ENCODE measurements at places on chromosomes 5 and 9.

DNA sequence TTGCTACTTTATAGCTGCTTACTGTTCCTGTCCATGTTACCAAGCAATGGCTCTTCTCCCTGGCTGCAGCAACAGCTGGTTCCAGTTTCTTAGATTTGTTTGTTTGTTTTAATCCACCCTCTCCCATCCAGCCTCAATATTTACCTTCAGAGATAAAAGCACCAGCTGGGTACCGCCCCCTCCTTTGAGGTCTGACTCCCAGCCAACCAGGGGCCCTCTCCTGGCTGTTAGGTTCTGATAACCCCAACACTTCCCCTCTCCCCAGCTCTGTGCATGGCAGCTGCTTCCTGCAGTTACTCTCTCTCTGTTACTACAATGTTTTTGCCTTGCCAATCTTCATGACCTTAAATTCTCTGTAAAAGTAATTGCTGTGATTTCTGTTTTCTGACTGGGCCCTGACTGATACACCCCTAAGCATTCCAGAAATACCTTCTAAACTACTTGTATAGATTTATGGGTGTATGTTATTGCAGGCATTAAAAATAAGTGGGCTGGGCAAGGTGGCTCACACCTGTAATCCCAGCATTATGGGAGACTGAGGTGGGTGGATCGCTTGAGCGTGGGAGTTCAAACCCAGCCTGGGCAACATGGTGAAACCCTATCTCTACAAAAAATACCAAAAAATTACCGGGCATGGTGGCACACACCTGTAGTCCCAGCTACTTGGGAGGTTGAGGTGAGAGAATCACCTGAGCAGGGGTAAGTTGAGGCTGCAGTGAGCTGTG, 2.6 kb upstream of the GCNT1 start:
- peak; percentile 74 for DNase-seq

DNA sequence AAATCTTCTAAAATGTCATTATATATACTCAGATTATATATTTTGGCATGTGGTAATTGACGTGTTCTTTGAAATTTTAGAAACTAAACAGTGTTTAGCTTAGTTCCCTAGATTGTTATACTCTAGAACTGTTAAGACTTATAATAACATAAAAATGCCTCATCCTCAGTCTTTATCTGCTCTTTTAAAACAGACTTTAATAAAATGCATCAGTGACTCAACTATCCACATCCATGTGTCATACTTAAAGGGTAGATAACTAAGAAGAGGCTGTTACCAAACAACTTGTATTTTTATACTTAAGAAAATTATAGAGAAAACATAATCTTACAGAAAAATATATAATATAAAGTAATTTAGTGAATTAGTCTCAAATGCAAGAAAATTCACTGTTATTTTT, 15.2 kb downstream of the NFIL3 start:
- no peak for DNase-seq

- DNase-seq: no peak
Observed at GRCh38 chr5:160289356-160289651, 23.1 kb downstream of the CCNJL start.

DNA sequence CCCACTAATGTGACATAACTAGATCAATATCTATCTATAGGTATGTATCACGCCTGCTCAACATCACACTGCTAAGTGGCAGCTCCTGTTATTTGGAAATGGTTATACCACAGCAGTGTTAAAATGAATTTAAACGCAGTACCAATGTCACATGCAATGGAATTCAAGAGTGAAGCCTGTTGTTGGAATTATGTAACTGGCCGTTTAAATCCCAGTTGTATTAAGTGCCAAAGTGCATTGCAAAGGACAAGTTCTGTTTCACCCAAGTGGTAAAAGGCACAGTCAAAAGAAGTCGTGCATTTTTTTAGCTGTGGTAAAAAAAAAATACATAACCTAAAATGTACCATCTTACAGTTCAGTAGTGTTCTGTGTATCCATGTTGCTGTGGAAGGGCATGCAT, 4.3 kb downstream of the NTRK2 start:
- DNase-seq: no peak

GRCh38 chr5:37248421-37248969, 681 bp downstream of the CPLANE1 start:
- DNase-seq: no peak

GRCh38 chr9:136392538-136393449, 7.2 kb downstream of the SNAPC4 start:
- no peak for DNase-seq

- DNase-seq: no peak
Observed at GRCh38 chr9:30015073-30015472, 2369.4 kb upstream of the ACO1 start.

DNA sequence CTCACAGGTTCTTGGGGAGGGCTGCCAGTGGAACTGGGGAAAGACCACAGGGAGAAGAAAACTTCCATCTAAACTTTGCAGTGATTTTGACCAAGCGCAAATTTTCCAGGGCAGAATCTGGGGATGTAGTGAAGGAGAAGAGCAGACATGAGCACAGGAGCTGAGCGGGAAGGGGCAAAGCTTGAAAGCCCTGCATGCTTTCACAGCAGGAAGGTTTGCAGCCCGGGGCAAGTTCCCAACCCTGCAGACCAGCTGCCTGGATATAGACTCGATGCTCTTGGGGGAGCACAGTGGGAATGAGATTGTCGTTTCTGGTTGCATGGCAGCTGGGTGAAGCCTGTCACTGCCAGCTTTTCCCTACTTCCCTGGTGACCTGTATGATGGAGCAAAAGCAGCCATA, 276.8 kb upstream of the RORB start:
- no peak for DNase-seq

DNA sequence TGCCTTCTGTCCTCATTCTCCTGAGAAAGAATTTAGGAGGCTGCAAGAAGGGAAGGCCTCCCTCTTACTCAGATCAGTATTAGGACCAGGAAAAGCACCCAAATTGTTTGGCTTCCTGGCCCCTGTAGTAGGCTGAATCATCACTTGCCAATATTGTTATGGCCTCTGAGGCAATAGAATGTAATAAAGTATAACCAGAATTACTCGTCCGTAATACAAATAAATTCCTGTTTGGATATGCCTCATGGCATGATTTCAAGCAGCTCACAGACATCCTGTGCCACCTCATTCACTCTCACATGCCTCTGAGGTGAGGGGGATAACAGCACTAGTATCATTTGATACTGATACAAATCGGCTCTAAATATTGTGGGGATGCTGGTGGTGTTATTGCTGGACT, 427.3 kb downstream of the ISL1 start:
- DNase-seq: no peak

- no peak for DNase-seq
Observed at GRCh38 chr9:99962680-99963261, 56.3 kb downstream of the STX17 start.

GRCh38 chr5:132895719-132896305, 22.3 kb downstream of the LEAP2 start:
- DNase-seq: no peak

DNA sequence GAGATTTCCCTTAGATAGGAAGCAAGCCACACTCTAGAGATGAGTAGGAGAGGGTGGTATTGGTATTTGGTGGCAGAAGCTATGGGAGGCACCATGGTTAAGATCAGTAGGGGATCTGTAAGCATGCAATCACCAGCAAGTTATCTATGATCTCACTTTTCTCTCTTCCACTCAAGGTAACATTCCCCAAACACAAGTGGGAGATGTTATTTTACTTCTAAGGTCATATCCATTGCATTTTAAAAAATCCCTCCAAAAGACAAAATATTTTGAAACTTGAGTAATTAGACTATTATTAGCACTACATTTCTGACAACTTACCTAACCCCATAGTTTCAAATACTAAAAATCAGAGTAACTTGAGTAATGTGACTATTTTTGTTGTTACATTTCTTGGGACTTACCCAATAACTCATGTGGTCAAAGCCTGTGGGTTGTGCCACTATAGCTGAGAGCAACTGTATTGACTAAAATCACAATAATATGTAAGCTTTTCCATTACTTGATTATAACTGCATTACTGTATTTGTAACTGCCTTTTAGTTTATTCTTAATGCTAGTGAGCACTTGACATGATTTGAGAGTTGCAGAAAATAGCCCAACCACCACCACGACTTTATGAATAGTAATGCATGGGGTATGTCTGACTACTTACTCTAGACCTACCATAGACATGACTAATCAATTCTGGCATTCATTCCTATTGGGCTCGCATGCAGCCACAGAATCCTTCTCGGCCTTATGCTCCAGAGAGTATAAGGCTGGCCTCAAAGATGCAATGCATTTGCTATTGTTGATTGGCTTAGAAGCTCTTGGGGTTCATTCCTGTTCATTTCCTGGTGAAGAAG, 264.7 kb downstream of the TRIM32 start:
- DNase-seq: no peak

GRCh38 chr9:135606885-135607259, 32.5 kb downstream of the GLT6D1 start:
- DNase-seq: no peak

GRCh38 chr5:17604951-17605350, 968 bp downstream of the TAF11L11 start:
- DNase-seq: no peak

GRCh38 chr9:85115473-85115872, 445.9 kb downstream of the NTRK2 start:
- DNase-seq: no peak

- no peak for DNase-seq
Observed at GRCh38 chr9:14312719-14313377, 1.1 kb downstream of the NFIB start.

DNA sequence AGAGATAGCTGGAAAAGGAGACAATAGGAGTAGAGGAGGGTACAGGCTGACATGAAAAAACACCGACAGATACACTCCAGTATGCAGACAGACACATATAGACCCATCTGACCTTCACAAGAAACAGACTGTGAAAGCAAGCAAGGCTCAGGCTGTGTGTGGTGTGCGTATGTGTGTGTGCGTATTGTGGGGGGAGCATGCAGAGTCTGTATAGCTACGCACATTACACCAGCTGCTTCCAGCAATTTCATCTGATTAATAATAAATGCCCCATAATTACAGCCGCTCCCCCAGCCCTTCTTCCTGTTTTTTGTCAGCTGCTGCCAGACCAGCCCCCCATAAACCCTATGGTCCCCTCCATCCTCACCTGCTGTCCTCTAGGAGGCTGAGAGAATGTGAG, 6.7 kb downstream of the CNTFR start:
- DNase-seq: no peak

DNA sequence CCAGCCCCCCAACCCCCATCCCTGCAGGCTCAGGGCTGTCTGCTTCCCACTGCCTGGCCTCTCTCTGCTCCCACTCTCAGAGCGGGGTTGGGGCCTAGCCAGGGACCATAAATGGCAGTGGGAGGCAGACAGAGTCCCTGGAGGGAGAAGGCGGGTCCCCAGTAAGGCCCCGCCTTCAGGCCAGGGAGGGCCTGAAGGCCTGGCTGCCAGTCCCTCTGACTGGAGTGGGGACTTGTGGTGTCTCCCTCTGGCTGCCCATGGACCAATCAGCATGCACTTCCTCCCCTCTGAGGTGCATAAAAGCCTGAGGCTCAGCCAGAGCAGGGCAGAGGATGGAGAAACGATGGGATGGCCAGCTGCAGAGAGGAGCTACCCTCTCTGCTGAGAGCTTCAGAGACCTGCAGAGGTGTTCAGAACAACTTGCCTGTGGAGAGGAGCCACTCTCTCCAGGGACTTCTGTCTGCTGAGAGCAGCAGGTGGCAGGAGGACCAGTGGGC, 2.7 kb upstream of the BTNL9 start:
- no peak for DNase-seq

DNA sequence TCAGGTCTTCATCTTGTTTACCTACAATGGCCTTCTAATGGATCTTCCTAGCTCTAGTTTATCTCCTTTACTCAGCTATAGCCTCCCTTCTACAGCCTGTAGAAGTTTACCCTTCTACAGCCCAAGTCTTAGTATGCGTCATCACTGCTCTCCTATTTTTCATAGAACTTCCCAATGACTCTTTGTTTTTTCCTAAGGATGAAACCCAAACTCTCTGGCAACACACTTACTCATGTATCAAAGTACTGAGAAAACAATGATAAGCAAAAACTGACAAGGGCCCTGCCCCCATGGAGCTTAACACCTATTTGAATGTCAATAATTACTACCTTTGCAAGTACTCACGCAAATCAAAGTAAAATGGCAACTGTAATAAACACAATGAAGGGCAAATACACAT, 33.7 kb downstream of the LEAP2 start:
- no peak for DNase-seq

DNA sequence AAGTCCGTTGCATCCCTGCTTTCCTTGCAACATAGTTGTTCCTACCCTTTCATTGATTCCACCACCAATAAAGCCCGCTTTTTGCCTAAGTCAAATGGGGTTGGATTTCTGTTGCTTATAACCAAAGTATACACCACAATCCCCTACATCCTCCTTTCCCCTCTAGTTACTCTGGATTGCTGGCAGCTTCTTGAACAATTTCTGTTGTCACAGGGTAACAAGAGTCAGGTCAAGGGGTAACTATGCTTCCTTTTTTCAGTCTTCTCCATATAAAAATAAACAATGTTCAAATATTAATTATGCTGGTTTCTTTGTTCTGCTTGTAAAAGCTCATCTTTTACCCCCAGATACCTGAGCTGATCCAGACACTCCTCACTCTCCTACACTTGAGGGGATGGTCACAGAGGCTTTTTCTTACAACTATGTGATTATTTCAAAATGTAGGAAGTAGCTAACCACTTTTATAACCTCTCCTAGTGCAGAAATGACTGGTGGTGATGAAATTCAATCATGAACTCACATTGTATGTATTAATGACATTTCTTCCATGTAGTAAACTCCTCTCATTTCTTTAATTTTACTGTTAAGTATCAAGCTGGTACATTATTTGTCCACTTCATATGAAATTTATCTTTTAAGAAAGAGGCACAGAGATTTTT, 136.5 kb downstream of the SNX18 start:
- no peak for DNase-seq

DNA sequence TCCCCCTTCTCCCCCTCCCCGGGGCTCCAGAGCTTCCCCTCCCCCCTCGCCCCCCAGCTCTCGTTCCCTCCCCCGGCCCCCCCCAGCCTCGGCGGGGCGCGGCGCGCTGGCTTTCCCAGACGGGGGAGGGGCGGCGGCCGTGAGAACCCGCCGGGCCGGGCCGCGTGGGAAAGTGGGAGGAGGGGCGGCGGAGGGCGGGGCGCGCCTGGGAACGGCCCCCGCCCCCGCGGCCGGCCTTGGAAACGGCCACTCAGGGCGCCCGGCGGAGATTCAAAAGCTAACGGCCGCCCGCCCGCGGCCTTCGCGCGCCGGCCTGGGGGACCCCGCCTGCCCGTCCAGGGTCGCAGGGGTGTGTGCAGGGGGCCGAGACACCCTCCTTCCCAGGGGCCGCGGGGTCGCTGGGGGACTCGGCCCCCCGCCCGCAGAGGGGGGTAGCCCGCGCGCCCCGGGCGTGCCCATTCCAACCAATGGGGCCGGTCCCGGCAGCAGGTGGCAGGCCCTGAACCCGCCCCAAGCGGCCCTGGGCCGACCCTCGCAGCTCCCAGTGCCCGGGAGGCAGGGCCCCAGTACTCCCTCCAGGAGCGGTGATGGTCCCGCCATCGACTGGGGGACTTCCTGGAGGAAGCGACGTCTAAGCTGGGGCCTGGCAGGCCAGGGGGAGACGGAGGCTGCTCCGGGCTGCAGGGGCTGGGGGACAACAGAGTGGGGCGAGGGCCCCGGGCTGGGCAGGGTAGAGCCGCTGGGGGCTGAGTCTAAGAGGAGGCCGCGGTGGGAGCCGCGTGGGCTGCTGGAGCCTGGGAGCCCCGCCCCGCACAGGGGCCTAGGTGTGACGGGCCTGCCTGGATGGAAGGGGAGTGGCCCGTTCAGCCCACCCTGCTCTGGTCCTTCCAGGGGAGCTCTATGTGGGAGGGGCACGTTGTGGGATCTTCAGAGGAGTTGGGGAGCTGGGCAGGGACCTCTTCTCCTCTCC, 14.2 kb upstream of the NRARP start:
- DNase-seq: no peak

- DNase-seq: no peak
Observed at GRCh38 chr9:22423566-22423965, 23.1 kb upstream of the DMRTA1 start.

GRCh38 chr9:107732781-107733522, 243.4 kb upstream of the KLF4 start:
- DNase-seq: no peak
